Type B pancreatic cell (in vitro differentiated cells): ENCODE measurements at places on chromosomes 3 and 15. TPM values are rescaled to one million over a fixed set of nuclear protein-coding genes. Genes with fewer than 3 reads are reported as not detected.

DNA sequence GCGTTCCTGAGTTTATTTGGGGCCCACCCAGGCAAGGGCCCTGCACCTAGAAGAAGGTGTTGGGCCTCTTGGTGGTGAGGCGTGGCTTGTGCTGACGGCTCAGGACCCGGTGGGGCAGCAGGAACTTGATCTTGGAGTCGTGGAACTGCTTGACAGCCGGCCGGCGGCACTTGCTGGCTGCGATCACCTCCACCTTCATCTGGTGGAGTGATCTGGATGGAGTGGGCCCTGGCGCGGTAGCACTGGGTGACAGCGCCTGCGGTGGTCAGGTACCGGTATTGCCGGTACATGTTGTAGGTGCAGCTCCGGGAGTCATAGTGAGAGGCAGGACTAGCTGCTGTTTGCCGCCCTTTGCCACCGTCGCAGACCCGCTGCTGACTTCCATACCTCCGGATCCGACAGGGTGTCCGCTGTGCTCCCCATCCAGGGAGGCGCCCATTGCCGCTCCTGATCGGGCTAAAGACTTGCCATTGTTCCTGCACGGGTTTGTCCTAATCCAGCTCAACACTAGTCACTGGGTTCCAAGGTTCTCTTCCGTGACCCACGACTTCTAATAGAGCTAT lies 136.8 kb downstream of the ANO10 start:
- H3K36me3 ChIP-seq, result peaks cover 3% of the 10 kb centered on the region
- H3K4me1 ChIP-seq, result peaks cover 3% of the 10 kb centered on the region
- H3K27ac ChIP-seq, result no peak overlapping the region
- H3K27me3 ChIP-seq, result no peaks in the 10 kb centered on the region
- H3K4me3 ChIP-seq, result no peak overlapping the region
- DNase-seq, result no peak

GRCh38 chr3:8972639-8973038 lies 9.4 kb upstream of the RAD18 start:
- H3K36me3 ChIP-seq, result no peaks in the 10 kb centered on the region
- no peaks in the 10 kb centered on the region for H3K4me1 ChIP-seq
- DNase-seq, result no peak
- no peak overlapping the region for H3K4me3 ChIP-seq
- peaks cover 17% of the 10 kb centered on the region for H3K27me3 ChIP-seq
- H3K27ac ChIP-seq, result no peak overlapping the region

GRCh38 chr3:10379961-10380360 lies 59.0 kb upstream of the SEC13 start:
- no peaks in the 10 kb centered on the region for H3K4me1 ChIP-seq
- no peak overlapping the region for H3K4me3 ChIP-seq
- DNase-seq, result no peak
- no peaks in the 10 kb centered on the region for H3K36me3 ChIP-seq
- H3K27ac ChIP-seq, result no peak overlapping the region
- H3K27me3 ChIP-seq, result peaks cover 28% of the 10 kb centered on the region

- peaks cover 5% of the 10 kb centered on the region for H3K36me3 ChIP-seq
- no peak overlapping the region for H3K27ac ChIP-seq
- H3K27me3 ChIP-seq, result no peaks in the 10 kb centered on the region
- H3K4me3 ChIP-seq, result no peak overlapping the region
These were observed 61.2 kb downstream of the VPS8 start for GRCh38 chr3:184873141-184873540.

DNA sequence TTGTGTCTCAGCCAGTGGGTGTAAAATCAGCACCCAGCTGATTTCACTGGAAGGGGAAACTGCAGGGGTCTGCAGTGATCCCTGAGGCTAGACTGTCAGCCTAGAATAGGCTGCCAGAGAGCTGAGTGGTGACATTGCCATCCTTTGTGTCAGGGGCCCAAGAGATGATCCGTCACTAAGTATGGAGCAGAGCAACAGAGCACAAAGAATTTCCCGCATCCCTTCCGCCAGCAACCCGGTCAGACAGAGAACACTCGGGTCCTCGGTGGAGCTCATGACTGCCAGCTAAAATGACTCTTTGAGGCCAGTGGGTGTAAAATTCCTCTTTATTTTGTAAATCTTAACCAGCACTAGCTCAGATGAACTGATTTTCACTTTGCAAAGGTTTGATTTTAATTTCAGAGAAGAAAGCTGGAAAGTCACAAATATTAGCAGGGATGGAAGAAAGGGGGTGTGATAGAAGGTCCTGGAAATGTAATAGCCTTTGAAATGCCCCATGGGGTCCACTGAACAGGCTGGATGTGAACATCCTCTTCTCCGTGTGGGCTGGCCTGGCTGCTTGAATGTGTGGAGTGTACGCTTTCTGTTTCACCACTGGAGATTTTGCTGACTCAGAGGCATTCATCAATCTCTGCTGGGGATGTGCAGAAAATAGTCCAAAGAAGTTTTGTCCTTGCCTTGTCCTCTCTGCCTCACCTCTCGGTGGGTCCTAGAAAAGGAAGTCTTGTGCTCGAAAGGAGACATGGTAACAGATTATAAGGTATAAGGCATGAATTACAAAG lies 138.8 kb downstream of the SV2B start:
- no peak overlapping the region for H3K4me3 ChIP-seq
- H3K27me3 ChIP-seq, result peaks cover 43% of the 10 kb centered on the region
- H3K36me3 ChIP-seq, result no peaks in the 10 kb centered on the region
- no peaks in the 10 kb centered on the region for H3K4me1 ChIP-seq
- H3K27ac ChIP-seq, result no peak overlapping the region

DNA sequence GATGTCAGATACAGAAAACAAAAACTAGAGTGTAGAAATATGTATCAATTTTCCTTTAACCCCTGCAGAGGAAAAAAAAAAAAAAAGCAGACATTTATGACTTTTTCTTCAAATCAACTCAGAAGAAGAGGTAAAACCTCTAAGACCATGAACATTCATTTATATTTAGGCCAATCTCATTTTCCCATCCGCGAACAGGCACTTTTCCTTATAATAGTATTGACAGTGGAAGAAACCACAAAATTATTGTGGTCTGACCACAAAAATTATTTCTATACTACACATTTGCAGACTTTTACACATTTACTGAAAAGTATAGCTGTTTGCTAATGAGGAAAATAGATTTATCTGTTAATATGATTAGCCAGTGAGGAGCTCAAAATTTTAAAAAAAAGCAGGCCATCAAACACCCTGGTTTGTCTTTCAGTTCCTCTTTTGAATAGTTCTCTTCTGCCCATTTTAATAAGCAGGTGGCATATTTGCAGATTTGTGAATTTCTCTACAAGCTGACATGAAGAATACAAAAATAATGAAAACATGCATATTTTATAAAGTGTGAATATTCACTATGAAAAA lies 5.7 kb downstream of the OSBPL11 start:
- H3K27ac ChIP-seq, result no peak overlapping the region
- H3K4me1 ChIP-seq, result peaks cover 34% of the 10 kb centered on the region
- H3K36me3 ChIP-seq, result peaks cover 12% of the 10 kb centered on the region
- no peak for DNase-seq

DNA sequence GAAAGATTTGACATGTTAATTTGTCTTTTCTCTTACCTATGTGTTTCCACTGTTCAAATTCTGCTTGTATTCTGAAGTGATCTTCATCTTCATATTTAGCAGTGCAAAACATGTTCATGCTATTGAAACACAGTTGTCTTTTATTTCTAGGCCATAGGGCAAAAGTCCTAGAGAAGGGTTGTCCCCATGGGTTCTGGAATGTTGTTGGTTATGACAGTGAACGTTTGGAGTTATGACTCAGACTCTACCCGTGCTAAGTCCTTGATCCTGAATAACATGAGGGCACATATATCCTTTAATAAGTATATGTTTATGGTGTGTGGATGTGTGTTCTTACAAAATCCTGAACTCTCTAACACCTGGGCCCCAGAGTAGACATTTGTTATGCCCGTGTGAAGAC lies 23.0 kb upstream of the ARPP21 start:
- H3K27me3 ChIP-seq, result no peaks in the 10 kb centered on the region
- no peak overlapping the region for H3K27ac ChIP-seq
- H3K36me3 ChIP-seq, result no peaks in the 10 kb centered on the region
- no peak overlapping the region for H3K4me3 ChIP-seq
- no peaks in the 10 kb centered on the region for H3K4me1 ChIP-seq
- DNase-seq, result no peak

DNA sequence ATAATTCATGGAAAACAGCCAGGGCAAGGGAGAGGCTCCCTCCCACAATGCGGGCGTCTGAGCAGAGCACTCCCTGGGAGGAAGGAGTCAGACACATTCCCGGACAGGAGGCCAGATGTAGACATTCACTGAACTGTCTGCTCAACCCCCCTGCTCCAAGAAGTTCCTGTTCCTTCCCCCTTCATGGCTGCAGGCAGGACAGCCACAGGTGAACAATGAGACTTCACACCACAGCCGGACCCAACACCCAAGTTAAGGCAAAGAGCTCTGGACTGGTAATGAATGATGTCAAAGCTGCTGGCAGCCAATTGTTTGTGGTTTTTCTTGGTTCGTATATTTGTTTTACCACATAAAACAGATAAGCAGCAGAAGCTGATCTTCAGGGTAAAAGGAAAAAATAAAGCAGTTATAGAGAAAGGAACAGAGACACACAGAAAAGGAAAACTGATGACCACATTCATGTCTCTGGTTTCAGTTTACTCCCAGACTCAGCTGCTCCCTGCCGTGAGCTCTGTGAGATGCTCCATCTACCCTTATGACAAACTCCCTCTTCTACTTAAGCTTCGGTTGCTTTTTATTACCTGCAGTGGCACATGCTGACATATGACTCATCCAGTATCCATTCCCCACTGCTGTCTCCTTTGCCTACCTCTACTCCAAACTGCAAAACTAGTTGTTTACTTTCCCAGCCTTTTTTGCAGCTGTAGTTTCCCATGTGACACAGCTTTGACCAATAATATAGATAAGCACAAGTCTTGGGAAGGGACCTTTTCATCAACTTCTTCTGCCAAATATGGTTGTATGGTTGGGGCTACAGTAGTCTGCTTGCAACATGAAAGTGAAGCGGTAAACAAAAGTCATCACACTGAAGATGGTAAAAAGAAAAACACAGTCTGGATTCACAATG lies 33.1 kb downstream of the DZIP1L start:
- peaks cover 10% of the 10 kb centered on the region for H3K36me3 ChIP-seq
- DNase-seq, result no peak
- peaks cover 14% of the 10 kb centered on the region for H3K4me1 ChIP-seq
- no peak overlapping the region for H3K27ac ChIP-seq
- no peaks in the 10 kb centered on the region for H3K27me3 ChIP-seq

- H3K27me3 ChIP-seq, result no peaks in the 10 kb centered on the region
- DNase-seq, result no peak
- peak overlapping the region; percentile 48 for H3K27ac ChIP-seq
- peaks cover 3% of the 10 kb centered on the region for H3K36me3 ChIP-seq
These were observed 107.5 kb upstream of the THBS1 start for GRCh38 chr15:39473298-39473947.

DNA sequence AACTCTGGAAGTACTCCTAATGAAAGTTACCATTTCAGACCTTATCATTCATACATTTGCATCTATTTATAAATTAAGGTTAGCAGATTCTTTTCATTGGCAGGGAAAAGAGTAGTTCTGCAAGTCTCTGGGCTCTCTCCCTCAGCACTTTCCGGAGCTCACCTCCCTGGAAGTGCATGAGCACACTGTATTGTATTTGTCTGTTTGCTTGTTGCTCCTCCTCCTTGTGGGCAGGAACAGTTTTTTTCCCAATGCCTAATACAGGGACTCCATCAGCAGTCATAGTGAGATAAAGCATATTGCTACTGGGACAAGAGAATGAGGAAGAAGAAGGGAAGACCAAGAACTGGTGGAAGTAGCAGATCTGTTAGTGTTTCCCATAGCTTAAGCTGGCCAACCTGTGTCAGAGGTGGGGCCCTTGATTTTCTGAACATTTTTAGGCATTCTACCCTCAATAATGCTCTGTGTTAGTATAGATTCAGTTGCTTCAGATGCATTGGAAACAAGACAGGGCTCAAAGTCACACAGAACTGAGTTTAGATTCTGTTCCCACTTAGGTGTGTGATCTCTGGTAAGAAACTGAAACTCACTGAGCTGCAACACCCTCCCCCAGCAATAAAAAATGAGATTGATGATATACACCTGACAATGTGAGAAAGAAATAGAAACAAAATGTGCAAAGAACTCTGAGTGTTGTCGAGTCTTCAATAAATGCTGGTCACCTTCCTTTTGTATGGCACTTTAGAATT lies 407.8 kb downstream of the TUSC7 start:
- H3K4me1 ChIP-seq, result peaks cover 16% of the 10 kb centered on the region
- H3K4me3 ChIP-seq, result no peak overlapping the region
- H3K27me3 ChIP-seq, result no peaks in the 10 kb centered on the region
- H3K36me3 ChIP-seq, result no peaks in the 10 kb centered on the region

DNA sequence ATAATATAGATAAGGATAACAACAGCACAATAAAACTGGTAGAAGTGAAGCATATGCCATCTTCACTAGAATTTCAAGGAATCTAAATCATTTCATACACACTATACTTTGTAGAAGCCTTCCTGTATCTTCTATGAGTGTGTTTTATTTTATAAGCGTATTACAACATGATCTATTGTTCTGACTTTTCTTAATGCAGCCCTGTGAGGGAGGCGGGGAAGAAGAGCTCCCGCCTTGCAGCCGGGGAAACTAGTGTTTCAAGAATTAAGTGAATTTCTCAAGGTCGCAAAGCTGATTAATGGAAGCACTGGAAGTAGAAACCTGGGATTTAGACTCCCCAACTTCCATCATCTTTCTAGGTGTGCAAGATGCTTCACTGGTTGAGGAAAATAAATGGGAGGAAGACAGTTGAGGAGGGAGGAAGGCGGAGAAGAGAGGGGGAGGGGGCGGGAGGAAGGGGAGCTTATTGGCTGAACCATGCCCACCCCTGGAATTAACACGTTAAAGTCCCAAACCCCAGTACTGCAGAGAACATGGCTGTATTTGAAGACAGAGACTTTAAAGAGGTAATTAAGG lies 32.9 kb downstream of the VGLL4 start:
- H3K27me3 ChIP-seq, result no peaks in the 10 kb centered on the region
- H3K4me3 ChIP-seq, result peak overlapping the region; percentile 81
- peak overlapping the region; percentile 75 for H3K27ac ChIP-seq
- peaks cover 94% of the 10 kb centered on the region for H3K4me1 ChIP-seq

DNA sequence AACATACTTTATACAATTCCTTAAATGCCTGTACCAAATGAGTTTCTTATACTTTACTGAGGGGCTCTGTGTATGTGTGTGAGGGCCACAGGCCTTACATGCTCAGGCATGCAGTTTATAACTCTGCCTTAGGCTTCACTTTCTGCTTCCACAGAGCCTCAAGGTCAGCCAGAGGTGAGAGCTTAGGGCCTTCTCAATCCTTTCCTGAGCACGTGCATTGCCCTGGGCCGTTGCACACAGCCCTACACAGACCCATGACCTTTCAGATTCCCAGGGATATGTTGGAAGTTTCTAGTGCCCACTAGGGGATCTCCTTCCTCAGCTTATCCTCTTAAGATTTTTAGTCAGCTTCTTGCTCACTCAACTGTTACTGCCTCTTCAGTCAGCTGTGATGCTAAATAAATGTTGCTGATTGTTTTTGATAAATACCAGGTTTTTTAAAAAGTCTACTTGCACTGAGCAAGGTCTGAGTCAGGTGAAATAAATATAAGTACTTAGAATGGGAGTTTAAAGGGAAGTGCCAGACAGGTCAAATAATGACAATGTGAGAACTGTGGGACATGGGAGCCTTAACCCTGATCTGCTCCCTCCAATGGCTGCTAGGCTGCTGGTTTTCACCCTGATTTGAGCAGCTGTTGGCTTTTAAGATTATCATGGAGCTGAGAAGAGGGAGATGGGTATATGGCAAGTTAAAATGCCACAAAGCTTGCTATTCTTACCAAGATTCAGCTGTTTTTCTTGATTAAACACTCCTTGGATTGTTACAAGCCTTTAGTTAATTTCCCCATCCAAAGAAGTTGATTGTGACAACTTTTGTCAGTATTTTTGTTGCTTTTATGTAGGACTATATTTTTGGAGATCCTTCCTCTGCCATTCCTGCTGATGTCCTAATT lies 169.5 kb downstream of the PLD1 start:
- no peaks in the 10 kb centered on the region for H3K27me3 ChIP-seq
- no peak overlapping the region for H3K4me3 ChIP-seq

Gene GHSR
- total RNA-seq, result not detected in 2 replicates

Gene CSTA
- 39.5 and 99.3 TPM in 2 replicates for total RNA-seq
